GM13976 (cell line): ENCODE measurements at places on chromosomes 7 and 10.

GRCh38 chr10:101451261-101451660 lies 97.3 kb downstream of the BTRC start:
- no peak for DNase-seq

DNA sequence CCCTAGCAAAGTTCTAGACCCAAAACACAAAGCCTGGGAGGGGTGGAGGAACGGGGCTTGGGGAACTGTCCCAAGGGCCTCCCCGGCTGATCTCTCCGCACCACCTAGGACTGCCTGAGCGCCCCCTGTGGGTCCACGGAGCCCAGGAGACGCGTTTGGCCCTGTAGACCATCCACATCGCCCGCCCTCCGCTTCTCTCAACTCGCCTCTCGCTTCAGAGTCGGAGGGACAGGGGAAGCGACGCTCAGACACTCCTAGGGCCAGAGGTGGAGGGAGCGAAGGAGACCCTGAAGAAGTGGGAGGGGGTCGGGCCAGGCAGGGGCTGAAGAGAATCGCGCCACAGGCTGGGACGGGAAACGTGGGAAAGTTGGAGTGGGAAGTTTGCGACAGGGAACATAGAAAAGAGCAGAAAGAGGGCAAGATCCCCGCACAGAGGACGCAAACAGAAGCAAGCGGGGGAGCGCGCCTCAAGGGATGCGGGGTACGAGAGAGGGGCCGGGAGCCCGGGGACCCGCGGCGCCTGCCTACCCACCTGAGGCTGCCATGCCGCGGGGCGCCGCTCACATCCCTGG lies 378 bp downstream of the PIK3AP1 start:
- peak; percentile 82 for DNase-seq

GRCh38 chr7:120941064-120941463 lies 9.5 kb upstream of the ING3 start:
- no peak for DNase-seq

- no peak for DNase-seq
Observed at GRCh38 chr7:54354436-54354835, 187.7 kb upstream of the VSTM2A start.

DNA sequence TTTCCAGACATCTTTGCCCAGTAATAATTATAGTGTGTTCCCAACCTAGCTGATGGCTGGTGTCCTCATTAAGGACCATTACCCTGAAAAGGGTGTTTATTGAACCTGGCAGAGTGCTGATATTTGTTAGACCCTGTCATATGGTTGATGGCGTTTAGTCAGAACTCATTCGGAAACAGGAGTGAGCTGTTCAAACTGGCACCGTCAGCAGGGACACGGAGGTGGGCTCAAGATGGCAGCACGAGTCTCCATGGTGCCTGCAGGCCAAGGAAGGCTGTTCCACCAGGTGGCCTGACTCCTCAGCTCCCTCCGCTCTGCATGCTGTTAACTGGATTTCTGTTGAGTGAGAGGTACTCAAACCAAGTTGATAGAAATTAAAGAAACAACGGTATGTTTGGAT lies 589.1 kb upstream of the MGMT start:
- DNase-seq: no peak

- no peak for DNase-seq
Observed at GRCh38 chr7:22832401-22832800, 9.8 kb upstream of the TOMM7 start.

DNA sequence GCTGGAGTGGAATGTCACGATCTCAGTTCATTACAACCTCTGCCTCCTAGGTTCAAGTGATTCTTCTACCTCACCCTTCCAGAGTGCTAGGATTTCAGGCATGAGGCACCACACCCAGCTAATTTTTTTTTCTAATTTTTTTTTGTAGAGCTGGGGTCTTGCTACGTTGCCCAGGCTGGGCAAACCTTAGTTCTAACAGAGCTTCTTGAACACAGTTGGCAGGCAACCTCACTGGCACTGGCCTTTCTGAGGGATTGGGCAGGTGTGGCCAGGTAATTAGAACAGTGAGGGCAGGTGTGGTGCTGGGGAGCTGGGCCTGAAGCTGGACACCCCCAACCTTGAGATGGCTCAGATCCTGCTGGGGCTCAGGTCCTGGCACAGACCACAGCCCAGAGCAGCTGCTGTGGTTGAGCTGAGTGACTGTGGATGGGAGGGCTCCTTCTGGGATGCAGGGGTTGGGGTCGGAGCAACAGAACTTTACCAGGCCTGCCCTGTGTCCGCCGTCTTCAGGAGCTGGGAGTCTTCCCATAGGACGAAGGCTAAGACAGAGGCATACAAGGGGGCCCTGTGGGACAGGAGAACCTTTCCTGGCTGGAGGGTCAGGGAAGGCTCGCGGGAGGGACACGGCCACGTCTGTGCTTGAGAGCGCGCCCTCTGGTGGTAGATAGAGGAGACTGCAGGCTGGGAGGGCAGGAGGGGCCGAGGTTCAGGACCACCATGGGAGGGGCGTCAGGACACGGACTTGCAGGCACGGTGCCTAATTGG lies 48.2 kb downstream of the COL26A1 start:
- peak; percentile 83 for DNase-seq

GRCh38 chr7:13042605-13043236 lies 355.3 kb downstream of the ARL4A start:
- no peak for DNase-seq

GRCh38 chr10:73167458-73167782 lies 388 bp downstream of the ECD start:
- DNase-seq: no peak

- no peak for DNase-seq
Observed at GRCh38 chr10:130398090-130398994, 262.2 kb downstream of the GLRX3 start.
